ENCODE measurements at places on chromosomes 1 and 21.

- no peak for DNase-seq
These were observed 111.4 kb downstream of the KCND3 start for GRCh38 chr1:111878091-111878490.

DNA sequence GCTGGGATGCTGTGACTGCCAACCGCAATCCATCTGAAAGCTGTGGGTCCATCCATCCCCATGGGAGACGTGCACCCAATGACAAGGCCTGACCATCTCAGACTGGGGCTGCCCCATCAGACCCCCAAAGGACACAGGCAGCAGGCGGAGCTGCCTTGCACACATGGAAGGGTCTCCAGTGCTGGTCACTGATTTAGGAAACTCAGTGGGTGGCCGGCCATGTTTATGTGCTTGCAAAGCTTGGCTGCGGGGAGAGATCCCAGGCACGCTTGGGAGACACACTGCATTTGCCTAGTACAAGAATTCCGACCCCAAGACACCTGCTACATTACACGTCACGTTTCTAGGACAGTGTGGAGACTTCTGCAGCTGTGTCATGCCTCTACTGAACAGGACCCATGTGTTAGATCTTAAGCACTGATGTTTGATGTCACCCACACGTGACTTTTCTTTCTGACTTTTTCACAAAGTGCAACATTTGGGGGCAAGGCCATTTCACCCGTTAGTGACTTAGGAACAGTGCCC is 181.4 kb downstream of the CLIC6 start:
- no peak for DNase-seq

DNA sequence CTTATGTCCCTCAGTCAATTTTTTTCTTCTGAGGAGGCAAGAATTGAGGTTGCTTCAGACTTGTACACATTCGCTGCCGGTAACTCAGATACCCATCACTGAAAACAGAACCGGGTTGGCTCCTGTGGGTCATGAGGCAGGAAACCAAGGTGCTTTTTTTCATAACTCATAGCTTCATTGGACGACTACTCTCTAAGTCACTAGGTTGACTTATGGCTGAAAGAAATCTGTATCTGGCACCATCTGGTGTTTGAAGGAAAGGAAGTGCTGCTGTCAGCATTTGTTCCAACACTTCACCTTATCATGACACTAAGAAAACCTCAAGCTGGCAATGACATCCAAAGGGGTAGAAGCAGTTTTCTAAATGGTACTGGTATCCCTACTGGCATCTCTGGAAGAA is 82.3 kb downstream of the TBX19 start:
- DNase-seq, result no peak

DNA sequence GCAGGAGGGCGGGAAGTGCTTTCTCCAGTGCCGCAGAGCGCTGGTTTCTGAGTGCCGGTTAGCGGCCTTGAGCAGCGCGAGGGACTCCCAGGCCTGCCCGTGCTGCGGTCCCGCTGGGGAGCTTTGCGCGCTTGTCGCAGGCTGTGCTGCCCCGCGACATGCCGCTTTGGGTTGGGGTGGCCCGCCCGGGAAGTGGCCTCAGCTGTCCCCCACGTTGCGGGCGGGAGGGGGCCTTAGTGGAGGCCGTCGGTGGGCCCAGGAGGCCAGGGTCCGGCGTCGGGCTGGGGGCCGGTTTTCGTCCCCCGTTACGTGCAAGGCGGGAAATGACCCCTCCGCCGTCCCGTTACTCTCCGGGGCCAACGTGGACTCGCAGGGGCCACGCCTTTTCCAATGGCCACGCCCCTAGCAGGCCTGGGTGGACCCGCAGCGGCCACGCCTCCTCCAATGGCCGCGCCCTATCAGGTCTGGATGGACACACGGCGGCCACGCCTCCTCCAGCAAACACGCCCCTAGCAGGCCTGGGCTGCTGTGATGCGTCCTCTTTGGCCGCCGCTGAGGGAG is 977 bp upstream of the C1orf174 start:
- peak; percentile 11 for DNase-seq

DNA sequence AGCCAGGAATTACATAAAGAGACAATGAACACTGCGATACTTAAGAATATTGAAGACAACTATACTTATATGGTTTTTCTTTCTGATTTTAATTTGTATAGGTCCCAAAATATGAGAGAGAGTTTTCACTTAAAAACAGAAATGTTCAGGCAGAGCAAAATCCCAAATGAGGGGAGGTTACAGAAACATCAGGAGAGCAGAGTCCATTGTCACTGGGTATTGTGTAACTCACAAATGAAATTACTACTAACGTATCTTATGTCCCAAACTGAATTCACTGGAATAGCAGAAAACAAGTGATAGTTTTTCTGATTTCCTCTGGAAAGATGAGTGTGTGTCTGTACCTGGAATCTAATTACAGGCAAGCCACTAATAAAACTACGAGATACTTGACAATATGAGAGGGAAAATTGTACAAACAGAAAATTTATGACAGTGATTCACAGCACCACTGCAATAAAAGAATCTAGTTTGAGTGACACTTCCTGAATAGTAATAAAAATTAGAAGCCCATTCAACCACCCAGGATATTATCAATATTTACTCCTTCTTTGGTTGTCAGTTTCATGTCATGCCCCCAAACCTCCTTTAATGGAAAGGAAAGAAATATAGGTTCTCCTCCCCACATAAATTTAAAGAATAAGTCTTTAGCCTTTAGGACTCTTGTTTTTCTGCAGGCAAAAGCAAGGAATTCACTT is 522.6 kb downstream of the ADGRL2 start:
- no peak for DNase-seq

- no peak for DNase-seq
These were observed 856.6 kb downstream of the PLA2G4A start for GRCh38 chr1:187685333-187685732.

- DNase-seq, result no peak
These were observed 11.0 kb upstream of the CPLANE2 start for GRCh38 chr1:16248007-16248436.

DNA sequence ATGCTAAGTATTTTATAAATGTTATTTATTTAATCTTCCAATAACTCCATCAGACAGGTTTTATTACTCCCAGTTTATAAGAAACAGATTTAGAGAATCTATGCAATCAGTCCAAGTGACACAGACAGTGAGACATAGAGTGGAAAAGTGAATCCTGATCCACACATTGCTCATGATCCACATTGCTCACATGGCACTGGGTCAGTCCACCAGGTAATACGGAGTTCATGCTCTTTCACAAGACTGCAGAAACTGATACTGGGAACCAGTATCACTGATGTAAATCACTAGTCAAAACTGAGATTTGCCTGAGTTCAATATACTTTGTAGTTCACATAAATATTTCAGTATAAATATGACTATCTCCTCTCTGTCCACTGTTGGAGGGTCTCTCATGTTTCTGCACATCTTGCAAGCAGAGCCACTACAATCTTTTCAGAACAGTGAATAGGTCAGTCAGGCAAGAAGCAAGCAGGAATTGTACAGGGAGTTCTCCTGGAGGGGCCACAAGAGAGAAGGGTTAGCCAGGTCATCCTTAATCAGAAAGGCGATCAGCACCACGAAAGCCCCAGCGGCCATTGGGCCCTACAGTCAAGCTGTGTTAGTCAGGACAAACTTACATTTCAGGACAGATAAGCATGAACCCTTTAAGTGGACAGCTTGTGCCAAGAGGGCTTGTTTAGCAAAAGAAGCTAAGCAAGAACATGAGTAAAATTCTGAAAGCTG is 275.4 kb upstream of the NR5A2 start:
- no peak for DNase-seq

GRCh38 chr1:186841599-186841998 is 12.8 kb downstream of the PLA2G4A start:
- DNase-seq, result no peak

DNA sequence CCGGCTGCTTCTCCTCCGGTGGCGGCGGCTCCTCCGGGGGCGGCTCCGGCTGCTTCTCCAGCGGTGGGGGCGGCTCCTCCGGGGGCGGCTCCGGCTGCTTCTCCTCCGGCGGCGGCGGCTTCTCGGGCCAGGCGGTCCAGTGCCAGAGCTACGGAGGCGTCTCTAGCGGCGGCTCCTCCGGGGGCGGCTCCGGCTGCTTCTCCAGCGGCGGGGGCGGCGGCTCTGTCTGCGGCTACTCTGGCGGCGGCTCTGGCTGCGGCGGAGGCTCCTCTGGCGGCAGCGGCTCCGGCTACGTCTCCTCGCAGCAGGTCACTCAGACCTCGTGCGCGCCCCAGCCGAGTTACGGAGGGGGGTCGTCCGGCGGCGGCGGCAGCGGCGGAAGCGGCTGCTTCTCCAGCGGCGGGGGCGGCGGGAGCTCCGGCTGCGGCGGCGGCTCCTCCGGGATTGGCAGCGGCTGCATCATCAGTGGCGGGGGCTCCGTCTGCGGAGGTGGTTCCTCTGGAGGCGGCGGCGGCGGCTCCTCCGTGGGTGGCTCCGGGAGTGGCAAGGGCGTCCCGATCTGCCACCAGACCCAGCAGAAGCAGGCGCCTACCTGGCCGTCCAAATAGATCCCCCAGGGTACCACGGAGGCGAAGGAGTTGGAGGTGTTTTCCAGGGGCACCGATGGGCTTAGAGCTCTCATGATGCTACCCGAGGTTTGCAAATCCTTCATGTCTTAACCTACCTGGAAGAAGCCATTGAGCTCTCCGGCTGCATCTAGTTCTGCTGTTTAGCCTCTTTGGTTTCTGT is 2.0 kb downstream of the LORICRIN start:
- DNase-seq, result peak; percentile 60

- peak; percentile 94 for DNase-seq
These were observed 51.0 kb upstream of the ERRFI1 start for GRCh38 chr1:8077120-8077573.

DNA sequence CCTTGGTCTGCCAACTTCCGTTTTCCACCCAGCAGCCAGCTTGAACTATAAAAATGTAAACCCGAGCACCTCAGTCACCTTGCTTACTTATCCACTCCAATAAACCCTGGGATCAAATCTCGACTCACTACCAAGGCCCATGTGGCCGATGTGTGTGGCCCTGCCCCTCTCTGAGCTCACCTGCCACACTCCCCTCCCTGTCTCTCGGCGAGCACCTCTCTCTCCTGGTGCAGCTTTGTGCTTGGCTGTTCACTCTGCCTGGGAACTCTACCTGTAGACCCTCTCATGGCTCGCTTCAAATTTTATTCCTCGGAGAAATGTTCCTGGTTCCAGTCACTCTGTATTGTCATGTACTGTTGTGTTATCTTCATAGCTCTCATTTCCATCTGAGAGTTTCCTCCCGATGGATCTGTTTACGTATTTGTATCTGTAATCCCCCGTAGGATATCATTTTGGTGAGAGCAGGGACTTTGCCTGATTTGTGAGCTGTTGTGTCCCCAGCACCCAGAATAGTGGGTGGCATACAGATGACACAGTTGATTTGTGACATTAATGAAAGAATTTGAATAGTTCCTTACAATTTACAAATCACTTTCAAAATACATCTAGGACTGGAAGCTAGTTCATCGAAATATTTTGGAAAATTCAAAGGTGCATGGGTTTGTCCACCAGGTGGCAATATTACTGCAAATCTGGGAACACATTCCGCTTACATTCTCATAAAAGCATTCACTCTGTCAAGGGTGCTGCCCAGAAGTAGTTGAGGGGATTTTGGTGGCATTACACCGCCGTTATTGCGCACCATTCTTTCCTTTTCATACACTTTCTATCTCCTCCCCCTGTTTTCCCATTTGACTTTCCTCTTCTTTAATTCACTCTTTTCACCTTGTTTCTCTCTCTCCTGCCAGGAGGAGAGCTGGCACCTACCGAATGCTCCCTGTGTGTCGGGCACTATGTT is 95.3 kb downstream of the ABCA4 start:
- DNase-seq, result peak; percentile 64

DNA sequence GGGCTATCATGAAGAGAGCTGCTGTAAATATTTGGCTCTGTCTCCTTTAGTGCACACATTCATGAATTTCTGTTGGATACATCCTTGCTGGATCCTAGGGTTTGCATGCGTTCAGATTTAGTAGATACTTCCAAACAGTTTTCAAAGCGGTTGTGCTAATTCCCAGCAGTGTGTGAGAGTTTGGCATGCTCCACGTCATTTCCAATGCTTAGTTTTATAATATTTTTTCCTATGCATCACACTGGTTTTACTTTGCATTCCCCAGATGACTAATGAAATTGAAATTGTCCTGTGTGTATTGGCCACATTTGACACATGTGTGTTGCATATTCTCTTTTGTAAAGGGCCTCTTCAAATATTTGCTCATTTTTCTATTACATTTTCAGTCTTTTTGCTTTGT is 18.5 kb upstream of the AADACL3 start:
- DNase-seq, result no peak

GRCh38 chr1:33346533-33346926 is 25.6 kb upstream of the A3GALT2 start:
- DNase-seq, result no peak

DNA sequence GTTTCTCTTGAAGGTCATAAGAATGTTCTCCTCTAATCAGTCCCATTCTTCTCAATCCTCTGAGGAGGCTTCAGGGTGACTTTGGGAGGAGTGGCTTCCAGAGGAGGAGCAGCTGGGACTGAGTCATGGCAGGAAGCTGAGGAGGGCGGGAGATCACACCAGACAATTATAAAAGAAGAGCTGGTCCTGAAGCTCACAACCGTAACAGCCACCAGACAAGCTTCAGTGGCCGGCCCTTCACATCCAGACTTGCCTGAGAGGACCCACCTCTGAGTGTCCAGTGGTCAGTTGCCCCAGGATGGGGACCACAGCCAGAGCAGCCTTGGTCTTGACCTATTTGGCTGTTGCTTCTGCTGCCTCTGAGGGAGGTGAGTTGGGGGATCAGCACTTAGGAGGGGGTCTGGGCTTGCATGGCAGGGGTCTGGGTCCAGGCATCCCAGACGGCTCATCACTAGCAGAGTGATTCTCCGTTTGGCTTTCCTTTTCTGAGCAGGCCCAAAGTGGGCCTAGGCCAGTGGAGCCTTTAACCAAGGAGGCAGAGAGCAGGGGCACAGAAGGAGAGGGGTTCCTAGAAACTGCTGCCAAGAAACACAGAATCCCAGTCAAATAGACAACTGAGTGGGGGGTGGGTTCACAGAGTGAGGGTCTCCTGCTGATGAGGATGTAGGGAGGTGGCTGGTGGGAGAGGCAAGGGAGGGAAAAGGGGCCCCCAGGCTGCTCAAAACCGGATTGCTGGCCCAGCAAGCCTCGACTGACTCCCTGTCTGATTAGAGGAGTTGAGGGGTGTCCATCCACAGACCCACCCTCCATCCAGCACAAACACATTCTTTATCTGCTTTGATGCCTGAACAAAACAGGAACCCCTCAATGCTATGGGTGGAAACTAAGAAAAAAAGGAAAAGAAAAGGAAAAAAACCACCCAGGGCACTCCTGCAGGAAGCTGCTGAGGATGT is at the start of gene ECM1:
Gene ECM1, plus strand, starts transcription at position 198 of the 953 bp plus-strand sequence. Its CDS starts 101 bp downstream, at position 299.
- DNase-seq, result no peak

GRCh38 chr1:39472826-39473225 is 18.6 kb upstream of the BMP8A start:
- no peak for DNase-seq

DNA sequence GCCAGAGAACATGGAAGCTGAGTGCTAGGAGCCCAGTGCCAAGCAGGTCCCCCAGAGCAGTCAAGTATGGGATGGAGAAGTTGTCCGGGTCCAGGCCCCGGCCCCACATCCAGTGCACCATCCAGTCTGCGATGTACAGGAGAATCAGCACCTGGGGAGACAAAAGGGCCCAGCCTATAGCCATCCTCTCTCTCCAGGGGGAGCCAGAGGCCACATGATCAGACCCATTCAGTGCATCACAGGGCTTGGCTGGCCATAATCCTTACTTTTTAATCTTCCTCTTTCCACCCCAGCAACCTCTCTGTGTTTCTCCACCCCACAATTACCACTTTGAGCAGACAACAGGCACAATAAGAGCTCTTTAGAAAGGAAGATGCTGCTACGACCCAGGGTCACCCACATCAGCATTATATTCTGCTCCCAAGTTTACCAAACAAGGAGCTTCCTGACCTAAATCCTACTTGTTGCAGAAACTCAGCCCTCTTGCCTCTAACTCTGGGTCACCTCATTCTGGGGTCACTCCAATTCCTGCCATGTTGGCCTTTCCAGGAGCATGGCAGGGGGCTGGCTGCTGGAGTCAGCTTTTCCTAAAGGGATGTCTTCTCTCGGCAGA is 16.4 kb upstream of the RAB29 start:
- DNase-seq, result peak; percentile 39
